ENCODE measurements at places on chromosomes 5 and 9.

- DNase-seq = no peak
Observed at GRCh38 chr5:1208743-1209488, 7.5 kb downstream of the SLC6A19 start.

DNA sequence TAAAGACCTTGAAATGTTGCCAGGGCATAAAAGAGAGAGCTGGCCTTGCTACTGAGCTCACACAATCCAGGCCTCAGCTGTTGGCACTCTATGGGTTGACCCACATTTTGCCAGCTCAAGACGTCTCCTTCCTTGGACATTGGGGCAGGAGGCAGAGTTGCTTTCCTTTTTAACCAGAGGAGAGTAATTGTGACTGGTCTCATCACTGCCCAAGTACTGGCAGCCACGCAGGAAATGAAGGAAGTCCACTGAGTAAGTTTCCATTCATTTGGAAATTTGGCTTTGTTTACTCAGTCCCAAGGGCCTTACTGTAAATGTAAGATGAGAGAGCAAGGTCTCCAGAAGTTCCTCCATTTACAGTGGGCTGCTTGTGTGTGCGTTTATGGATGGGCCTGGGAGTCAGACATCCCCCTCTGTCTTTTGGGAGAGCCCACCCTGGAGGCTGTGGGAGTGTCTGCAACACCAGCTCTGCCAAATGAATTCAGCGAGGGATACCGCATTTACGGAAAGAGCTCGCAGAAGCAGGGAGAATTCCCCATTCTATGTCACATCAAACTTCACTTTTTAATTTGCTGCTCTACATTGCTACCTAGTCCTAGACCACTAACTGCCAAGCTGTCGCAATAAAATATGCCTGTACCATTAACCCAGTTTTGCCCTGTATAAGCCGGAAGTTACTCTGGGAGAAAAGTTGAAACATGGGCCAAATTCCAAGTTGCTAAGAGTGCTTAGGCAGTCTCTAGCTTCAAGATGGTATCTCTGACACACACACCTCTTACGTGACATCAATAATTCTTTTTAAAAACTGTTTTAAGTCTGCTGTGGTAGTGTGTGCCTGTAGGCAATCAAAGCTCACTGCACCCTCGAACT, 24.5 kb upstream of the PDZD2 start:
- no peak for DNase-seq

DNA sequence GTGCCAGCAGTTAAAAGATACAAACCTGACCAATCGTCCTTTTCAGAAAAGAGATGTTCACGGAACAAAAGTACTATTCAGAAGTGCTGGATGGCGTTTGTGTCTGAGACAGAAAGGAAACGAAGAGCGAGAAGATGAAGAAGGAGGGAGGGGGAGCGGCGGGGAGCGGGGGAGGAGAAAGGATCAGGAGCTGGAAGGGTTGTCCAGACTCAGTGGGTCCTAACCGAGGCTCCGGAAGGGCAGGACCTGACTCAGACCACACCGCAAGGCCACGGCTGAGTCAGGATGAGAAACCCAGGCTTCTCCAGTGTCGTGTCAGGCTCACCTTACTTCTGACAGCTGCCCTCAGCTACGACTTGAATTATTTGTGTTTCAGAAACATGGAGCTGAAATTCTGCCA, 46.2 kb downstream of the PAX5 start:
- no peak for DNase-seq

- no peak for DNase-seq
Observed at GRCh38 chr9:85944672-85945071, 3.7 kb downstream of the NAA35 start.

DNA sequence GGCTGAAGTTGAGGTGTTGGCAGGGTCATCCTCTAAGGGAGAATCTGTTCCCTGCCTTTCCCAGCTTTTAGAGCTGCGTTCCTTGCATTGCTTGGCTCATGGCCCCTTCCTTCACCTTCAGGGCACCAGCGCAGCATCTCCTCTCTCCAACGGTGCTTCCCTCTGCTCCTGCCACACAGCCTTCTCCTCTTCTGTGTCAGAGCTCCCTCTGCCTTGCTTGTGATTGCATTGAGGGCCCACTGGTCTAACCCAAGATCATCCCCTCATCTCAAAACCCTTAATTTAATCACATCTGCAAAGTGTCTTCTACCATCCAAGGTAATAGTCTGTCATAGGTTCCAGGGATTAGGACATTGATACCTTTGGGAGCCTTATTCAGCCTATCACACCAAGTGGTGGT, 205.7 kb upstream of the TBCA start:
- DNase-seq = no peak

DNA sequence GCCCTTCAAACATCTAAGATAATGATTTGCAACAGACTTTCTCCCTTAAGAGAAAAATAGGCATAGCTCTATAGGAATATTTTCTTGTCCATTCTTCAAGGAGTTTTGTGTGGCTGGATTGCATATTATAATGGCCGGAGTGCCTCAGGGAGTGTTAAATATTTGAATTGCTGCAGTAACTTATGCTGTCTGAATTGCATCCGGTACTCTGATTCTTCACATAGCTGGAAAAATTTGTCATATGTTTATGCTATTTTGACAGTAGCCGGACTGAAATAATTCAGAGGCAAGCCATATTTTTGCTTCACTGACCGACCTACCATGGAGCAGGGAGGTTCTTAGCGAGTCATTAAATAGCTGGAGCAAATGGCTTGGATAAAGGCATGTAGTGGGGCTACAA, 621.0 kb downstream of the ACTL7B start:
- DNase-seq = no peak

DNA sequence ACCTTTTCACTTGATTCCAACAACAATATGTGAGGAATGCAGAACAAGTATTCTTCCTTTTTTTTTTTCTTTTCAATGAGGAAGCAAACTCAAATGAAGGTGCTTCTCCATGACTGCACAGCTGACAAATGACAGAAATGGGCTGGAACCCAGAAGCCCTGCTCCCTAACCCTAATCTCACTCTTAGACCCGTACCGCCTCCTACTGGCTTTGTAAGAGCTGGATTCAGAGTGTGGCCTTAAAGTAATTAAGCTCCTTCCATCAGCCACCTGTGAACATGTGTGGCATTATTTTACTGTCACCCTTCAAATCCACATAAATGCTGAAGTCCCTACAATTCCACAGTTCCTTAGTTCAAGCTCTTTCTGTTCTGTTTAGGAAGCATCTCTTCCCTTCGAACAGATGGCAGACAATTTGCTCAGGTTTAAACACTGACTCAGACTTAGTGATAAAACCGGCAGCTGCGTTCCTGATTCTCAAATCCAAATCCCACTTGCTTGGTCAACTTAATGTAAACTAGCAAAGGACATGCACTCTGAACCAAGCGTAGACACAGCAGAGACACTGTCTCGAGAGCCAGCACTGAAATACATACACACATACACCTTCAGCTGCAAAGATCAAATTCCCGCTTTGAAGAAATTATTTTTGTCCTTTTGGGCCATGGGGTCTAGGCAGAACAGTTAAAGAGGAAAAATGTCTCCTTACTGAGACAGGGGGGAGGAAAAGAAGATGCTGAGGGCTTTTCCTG, 316.7 kb upstream of the TLE4 start:
- DNase-seq = no peak

GRCh38 chr9:38392235-38393127, at the start of gene ALDH1B1:
ALDH1B1 (plus strand) TSS chr9:38392702; CDS start chr9:38395749, 3,047 bp downstream.
- DNase-seq = peak; percentile 57

DNA sequence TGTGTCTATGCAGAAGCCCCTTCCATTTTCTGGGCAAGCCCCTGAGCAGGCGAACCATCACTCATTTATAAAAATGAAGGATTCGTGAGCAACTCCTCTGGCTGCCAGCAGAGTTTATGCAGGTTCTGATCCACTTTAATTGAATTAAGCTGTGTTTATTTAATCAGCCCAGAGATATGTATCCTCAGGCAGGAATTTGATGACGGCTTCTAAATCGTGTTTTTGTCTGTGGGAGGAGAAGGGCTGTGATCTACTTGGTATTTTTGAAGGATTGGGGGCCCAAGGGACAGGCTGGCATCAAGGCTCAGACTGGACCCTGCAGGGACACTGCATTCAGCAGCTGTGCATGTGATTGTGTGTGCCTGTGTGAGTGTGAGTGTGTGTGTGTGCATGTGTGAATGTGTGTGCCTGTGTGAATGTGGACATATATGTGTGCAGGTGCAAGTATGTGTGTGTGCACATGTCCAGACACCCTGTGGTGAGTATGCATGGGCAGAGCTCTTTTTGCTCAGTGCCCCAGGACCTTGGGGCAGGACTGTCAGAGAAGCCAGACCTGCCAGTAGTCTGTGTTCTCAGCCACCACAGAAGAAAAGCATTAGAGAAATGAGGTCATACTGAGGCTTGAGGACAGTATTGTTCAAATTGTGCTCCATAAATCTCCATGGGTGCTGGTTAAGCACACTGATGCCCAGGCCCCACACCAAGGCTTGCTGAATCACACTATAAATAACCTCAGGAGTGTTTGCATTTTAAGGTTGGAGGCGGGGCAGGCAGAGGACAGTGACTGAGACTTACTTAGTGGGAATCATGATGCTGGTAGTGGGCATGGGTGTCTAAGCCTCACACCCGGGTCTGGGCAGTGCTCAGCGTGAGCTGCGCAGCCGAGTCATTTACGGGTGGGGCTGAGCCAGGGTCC, 164.0 kb downstream of the CARTPT start:
- no peak for DNase-seq

GRCh38 chr5:73160239-73160671, 12.7 kb upstream of the TMEM174 start:
- peak; percentile 13 for DNase-seq

DNA sequence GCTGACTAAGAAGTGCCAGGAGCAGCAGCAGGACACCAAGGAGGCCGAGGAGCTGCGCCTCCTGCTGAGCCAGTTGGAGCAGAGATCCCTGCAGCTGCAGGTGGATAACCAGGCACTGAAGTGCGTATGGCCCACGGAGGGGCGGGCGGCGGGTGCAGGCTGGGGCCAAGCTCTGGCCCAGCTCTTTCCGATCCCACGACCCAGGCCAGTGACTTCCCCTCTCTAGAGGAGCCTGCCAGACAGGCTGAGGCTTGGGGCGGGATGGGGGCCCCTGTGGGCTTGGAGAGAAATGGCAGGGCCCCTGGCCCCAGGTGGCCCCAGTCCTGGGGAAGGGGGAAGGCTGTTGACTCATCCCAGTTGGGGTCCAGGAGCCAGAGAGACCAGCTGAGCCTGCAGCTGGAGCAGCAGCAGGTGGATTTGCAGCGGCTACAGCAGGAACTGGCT, 3.6 kb downstream of the PTRH1 start:
- no peak for DNase-seq

- DNase-seq = no peak
Observed at GRCh38 chr9:118693645-118694044, 675.6 kb downstream of the BRINP1 start.

DNA sequence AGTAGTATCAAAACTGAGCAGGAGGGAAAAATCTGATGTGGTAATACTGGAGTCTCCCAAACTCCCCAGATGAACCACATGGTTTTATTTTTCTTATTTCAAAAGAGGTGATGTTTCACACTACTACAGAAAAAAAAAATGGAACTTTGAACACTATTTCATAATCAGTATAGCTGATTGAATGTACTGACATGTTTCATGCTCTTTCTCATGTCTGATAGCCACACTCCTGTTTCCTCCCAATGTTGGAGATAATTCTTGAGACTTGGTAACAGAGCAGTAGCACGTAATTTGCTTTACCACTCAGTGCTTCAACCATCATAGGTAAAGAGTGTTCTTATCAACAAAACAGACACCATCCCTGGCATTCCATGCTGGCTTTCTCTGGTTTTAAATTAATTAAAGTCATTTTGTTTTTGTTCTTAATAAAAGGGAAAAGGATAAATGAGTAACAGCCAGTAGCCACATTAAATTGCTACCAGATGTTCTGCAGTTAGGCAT, 85.2 kb downstream of the MUSK start:
- no peak for DNase-seq

GRCh38 chr5:77379558-77380061, 112.5 kb downstream of the WDR41 start:
- DNase-seq = no peak

GRCh38 chr5:163436515-163436914, 880 bp upstream of the CCNG1 start:
- no peak for DNase-seq

- no peak for DNase-seq
Observed at GRCh38 chr9:137255448-137256114, 454 bp downstream of the NELFB start.

- DNase-seq = no peak
Observed at GRCh38 chr9:120348951-120349429, 231.0 kb downstream of the CDK5RAP2 start.

DNA sequence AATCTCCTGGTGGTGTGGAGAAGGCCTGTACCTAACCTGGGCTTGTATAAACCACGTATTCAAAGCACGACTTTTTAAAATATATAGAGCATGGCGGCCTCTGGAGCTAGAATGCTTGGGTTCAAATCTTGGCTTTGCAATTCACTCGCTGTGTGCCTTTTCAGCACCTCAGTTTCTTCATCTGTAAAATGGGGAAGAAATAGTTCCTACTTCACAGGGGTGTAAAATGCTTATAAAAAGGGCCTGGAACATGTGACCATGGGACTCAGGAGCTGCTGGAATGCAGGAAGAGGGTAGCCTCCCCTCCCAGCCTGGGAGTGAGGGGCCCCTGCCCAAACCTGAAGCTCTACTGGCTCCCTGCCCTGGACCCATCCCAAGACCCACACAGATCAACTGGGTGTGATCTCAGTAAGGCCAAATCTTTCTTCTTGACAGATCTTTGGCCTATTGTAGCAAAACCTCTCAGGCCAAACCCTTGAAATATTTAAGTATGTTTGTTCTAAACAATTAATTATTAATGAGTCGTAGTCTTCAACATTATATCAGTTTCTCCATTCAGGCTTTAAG, 269.0 kb downstream of the ZSWIM6 start:
- no peak for DNase-seq

- no peak for DNase-seq
Observed at GRCh38 chr9:113516840-113517577, 53.5 kb downstream of the RGS3 start.

GRCh38 chr5:93658044-93658443, 75.0 kb downstream of the NR2F1 start:
- DNase-seq = no peak

DNA sequence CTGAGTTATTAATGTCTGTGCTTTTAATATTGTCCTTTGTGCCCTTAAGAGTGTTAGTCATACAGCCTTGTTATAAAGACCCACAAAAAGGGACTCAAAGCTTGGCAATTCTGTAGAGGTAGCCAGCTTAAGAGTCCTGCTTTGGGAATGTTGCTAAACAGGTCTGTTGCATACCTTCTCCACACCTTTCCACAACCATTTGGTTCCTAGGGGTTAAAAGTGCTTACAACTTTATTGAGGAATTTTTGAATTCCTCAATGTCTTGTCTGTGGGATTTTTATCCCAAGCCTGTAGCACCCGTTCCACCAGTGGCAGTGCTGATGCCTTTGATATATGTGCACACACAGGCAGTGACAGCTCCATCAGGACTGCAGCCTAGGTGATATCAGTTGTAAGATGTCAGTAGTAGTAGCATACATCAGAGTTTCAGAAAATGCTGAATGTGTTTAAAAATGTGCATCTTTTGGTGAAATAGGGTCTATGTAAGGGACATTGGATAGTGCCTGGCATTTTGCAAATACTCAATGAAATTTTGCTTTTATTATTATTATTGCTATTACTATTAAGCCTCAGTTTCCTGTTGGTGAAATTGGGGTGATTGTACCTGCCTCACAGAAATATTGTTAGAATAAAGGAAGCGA, 68.5 kb downstream of the WWC1 start:
- DNase-seq = no peak

- DNase-seq = no peak
Observed at GRCh38 chr9:32424616-32425015, 40.2 kb downstream of the ACO1 start.
